ENCODE measurements at places on chromosomes 7 and 10.

DNA sequence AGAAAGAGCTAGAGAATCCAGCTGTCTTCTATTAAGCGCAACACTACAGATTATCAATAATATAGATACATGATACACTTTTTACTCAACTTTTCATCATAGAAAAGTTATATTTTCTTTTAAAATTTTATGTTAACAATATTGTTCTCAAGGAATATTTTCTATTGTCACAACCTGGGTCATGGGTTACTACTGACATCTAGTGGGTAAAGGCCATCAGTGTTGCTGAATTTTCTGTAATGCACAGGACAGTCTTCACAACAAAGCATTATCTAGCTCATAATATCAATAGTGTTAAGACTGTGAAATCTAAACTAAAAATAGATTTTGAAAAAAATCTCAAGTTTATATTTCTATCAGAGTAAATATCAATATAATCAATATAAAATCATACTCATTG is 209.8 kb downstream of the ZNF33B start:
- DNase-seq: no peak

GRCh38 chr10:133567609-133568286 is 2.4 kb upstream of the SYCE1 start:
- no peak for DNase-seq

- DNase-seq: no peak
Measured at GRCh38 chr7:30557245-30557644, 37.4 kb upstream of the GARS1 start.

DNA sequence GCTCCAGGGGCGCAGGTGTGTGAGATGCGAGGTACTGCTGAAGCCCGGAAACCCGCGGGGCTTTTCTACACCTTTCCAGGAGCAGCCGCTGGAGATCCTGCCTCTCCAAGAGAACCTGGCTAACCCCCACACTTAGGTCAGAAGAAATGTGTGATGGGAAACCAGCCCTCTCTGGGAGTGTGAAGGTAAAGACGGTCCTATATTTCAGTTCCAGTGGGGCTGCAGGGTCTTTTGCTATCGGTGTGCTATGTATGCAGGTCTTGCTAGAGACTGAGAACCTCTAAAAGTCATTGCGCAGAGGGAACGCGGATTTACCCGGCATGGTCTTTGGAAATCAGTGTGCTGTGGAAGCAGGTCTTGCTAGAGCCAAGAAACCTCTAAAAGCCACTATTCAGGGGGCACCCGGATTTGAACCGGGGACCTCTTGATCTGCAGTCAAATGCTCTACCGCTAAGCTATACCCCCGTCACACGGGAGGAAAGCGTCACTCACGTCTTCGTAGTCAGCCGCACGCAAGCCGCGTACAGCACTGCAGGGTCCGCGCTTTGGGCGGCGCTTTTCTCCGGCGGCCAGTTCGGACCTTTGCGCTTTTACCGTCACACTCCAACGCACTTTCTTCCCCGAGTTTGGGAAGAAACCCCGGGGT is 46.0 kb downstream of the ZNF777 start:
- peak; percentile 48 for DNase-seq

DNA sequence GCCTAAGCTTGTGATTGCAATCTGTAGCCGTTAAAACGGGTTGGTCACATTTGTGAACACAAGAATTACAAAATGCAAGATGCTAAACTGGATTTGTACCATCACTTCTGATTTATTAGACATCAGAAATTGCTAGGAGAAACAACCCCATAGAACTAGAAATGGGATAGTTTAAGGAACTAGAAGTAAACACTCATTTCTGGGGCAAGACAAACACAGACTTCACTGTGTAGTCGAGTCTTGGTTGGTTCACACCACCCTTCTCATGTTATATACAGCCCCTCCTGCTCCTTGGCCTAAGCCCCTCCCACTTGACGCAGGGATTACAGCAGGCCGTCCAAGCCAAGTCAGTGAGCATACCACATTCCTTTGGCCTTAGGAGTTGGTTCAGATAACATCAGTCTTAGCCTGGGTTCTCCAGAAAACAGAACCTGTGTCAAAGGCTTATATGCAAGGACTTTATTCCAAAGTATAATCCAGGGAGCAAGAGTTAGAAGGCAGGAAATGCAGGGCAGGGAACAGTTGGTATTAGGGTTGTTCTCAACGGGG is 2.0 kb upstream of the NRAP start:
- no peak for DNase-seq

DNA sequence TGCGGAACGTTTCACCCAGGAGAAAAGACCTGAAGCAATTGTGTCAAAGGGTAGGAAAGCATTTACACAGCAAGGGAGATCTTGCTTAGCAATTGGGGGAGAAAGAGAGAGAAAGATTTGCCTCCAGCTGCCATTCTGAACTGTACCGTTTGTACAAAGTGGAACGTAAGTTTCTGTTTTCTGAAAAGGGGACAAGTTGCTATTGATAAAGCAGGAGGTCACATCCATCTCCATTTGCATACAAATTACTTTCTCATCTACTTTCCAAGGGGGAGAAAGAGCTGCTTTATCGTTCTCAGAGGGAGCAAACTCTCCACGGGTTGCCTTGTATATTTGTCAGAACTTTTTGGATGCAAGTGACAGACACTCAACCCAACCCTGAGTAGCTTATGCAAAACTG is 92.0 kb upstream of the CARD11 start:
- DNase-seq: no peak

DNA sequence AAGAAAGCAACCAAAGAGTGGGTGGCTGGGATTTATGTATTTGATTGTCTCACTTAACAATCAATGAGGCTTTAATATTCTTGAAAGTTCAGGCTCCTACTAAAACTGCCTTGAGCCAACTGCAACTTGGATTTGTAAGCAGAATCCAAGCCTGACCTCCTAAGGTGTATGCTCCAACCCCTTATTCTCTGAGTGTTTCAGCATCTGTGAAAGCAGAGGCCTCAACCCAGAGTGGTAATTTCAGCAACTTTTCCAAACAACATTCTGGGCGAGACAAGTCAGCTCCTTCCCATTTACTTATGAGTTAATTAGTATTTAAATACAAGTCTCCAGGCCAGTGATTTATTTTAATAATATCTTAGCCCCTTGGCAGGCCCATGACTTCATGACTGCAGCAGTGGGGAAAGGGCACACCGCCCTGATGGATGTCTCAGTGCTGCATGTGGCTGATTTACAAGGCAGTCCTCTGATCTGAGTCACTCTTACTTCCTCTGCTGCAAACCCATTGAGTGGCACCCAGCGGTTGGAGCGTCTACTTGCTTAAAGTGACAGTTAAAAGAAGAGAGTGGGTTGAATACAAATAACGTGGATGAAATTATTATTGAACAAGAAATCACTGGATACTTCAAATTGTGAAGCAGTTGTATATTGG is 209.1 kb downstream of the TRIL start:
- DNase-seq: no peak
